ENCODE measurements at places on chromosomes 2 and 18.
A peak's percentile ranks its signal among the peaks of the same experiment; 100 is the strongest.

GRCh38 chr2:219638217-219638947, 11.0 kb downstream of the SLC4A3 start:
- DNase-seq, result no peak

DNA sequence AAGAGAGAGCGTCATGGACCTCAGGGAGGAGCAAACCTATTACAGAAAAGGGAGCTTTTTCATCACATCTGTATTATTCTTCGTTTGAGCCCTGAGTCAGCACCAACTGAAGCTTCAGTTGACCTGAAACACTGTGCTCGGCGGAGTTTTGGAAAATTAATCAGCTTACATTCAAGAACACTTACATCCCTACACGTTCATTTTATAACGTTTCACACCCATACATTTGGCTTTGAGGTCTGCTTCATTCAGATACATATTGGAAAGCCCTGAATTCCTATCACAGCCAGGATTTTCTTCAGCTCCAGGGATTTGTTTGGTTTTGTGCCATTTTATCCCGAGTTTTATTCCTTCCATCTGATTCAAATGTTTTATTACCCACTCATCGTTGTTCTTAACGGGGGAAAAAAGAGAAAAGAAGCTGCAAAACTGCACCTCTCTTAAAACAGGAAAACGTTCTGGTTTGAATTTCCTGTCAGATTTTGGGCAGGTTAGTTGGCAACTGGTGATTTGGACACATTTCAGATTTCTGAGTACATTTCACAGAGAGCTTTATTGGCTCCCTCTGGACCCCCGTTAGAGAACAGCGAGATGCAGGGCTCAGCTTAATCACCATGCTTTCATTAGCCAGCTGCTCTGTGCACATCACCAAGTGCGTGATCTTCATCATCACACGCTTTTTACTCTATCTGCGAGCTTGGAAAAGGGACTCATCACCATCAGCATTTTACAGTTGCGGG, 88.8 kb downstream of the CDC42EP3 start:
- no peak for DNase-seq

DNA sequence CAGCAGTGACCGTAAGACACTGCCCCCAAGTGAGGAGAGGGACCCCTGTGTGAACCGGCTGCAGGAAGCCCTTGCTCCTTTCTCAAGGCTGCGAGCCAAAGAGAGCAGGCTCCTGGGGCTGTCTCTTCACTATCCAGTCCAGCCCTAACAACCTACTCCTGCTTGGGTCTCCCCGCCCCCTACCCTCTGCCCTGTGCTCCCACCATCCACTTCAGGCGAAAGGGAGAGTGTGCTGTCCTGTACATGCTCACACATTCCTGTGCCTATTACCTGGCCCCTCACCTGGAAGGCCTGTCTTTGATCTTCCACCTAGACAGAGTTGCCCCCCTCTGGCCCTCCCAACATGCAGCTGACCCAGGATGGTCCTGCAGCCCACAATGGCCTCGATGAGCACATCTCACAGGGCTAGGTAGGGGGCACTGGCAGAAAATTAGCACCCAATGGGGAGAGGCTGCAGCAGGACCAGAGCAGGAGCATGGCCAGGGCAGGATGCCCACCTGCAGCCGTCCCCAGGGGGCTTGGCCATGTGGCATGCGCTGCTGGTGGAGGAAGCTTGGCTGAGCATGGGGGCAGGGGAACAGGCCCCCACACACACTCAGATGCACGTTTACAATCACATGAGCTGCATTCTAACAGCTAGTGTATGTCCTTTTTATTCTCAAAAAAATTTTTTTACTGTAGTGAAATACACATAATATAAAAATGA, 93.5 kb downstream of the POLR1A start:
- DNase-seq, result no peak

DNA sequence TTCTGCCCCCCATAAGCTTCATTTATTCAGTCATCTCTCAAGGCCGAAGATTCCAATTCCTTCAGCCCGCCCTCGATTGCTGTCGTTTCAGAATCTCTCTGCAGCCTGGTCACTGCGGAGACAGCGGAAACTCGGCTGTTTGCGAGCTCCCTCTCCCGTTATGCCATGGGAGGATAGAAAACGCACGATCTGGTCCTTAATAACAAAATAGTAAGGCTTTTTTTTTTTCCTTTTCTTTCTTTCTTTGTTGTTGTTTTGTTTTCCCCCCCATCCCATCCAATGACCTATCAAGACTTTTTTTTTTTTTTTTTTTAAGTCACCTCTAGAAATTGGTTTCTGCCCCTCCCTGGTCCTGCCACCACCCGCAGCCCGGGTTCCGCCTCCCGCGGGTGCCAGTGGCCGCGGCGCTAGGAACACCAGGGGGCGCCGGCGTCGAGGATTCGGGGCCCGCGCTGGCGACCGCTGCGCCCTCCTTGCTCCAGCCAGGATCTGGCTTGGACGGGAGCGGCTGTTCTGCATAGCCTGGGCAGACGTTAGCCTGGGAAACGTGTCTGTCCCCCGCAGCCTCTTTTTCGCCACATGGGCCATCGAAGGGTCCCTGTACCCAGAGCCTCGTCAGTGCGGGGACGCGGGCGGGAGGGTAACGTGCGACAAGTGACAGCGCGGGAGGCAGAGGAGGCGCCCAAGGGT, 10.1 kb downstream of the CPLX4 start:
- DNase-seq, result peak; percentile 36

- DNase-seq, result no peak
Observed at GRCh38 chr2:226796840-226797288, 2.8 kb downstream of the IRS1 start.

GRCh38 chr18:34042423-34043146, 182.1 kb downstream of the NOL4 start:
- DNase-seq, result no peak

GRCh38 chr2:168416555-168416954, 39.5 kb upstream of the CERS6 start:
- DNase-seq, result no peak

DNA sequence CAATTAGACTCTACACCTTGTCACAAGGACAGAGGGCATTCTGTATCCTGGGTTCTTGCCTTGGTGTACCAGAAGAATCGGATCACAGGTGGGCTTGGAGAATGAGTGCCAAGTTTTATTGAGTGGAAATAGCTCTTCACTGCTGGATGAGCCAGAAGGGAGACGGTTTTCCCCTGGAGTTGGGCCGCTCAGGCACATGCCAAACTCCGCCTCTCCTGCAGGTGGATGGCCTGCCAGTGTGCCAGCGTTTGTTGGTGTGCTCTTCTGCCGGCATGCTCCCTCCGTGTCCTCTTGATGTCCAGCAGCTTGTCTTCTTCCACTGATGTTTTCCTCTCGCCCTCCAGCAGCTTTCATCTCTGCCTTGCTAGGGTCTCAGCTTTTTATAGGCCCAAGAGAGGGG, 115.5 kb upstream of the RAB27B start:
- no peak for DNase-seq

GRCh38 chr2:131577812-131578211, 50.1 kb downstream of the CCDC74A start:
- no peak for DNase-seq

DNA sequence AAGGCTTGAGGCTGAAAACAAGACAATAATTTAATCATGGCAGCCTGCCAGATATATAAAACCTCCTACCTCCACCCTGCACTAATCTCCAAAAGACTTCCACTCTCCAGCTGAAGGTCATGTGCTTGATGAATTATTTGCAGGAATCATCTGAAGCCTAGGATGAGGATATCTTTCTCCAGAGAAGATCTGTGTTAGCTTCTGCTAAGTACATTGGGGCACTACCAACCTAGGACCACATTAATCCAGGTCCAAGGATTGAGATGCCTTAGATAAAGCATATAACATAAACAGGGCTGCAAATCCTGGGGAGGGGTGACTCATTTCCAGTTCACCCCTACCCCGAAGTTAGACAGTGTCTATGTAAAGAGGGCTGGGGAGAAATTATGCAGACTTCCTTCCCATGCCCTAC, 80.5 kb upstream of the FRZB start:
- no peak for DNase-seq

DNA sequence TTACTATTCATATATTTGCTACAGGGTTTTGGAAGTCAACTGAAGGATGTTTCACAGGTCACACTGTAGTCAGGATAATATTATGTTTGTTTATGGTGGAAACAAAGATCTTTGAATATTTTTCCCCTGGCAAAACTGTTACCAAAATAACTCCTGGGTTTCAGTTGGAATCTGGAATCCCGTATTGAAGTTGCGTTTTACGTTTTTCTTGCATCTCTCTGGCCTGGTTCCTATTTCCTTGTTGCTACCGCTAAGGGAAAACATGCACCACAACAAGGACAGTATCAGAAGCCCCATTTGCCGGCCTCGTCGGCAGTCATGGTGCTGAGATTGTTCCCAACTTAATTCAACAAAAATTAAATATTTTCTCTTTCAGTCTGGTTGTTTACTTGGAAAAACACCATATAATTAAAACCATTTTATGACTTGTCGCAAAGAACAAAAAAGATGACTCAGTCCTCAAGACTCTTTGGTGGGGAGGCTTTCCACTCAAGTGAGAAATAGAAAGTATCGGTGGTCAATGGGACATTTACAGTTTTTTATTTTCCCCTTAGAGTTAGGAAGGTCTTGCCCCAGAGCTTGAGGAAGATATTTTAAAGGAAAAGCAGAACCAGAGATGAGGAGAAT, 42.3 kb downstream of the EN1 start:
- no peak for DNase-seq

DNA sequence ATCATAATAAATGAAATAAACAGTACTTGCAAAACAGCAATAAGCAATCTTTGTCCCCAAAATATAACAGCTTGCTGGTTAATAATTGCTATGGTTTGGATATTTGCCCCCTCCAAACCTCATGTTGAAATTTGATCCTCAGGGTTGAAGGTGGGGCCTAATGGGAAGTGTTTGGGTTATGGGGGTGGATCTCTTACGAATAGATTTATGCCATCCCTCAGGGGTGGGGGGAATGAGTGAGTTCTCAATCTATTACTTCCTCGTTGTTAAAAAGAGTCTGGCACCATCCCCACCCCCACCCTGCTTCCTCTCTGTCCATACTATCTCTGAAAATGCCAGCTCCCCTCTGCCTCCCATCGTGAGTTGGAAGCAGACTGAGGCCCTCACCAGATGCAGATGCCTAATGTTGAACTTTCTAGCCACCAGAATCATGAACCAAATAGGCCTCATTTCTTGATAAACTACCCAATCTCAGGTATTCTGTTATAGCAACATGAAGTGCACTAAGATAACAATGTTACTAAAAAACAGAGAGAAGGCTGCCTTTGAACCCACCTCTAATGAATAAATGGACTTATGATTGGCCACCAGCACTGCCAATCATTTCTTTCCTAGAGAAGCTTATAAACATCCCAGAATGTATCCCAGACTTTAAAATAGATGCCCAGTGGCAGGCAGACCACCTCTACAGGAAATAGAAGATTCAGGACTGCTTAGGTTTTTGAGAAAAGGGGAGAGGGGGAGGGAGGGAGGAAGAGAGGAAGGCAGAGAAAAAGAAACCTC, 90.1 kb downstream of the ALPK2 start:
- peak; percentile 47 for DNase-seq

- no peak for DNase-seq
Observed at GRCh38 chr2:12715258-12716031, 1.3 kb upstream of the TRIB2 start.

DNA sequence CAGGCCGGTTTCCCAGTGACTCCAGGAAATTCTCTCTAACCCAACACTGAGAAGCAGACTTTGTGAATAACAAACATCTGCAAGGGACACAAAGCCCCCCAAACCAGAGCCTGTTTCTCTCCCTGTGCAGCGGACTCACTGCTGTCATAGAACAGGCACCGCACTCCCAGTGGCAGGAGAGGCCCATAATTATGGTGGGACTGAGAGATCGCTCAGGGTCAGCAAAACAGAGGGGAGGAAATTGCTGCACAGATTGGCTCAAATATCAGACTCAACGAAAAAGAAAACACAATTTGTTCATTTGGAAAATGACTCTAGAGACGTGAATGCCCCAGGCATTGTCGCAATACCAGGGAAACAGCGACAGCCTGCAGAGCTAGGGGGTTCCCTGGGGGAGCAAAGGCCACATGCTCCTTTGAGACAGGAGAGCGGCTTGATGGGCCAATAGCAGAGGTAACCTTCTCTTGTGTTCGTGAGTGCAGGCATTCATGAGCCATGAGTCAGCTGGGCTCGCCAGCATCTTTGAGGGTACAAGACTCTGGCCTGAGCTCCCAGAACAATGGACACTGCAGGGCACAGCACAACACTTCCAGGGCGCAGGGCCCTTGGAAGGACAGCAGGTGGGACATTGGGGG, 143.3 kb upstream of the KLHL29 start:
- no peak for DNase-seq

DNA sequence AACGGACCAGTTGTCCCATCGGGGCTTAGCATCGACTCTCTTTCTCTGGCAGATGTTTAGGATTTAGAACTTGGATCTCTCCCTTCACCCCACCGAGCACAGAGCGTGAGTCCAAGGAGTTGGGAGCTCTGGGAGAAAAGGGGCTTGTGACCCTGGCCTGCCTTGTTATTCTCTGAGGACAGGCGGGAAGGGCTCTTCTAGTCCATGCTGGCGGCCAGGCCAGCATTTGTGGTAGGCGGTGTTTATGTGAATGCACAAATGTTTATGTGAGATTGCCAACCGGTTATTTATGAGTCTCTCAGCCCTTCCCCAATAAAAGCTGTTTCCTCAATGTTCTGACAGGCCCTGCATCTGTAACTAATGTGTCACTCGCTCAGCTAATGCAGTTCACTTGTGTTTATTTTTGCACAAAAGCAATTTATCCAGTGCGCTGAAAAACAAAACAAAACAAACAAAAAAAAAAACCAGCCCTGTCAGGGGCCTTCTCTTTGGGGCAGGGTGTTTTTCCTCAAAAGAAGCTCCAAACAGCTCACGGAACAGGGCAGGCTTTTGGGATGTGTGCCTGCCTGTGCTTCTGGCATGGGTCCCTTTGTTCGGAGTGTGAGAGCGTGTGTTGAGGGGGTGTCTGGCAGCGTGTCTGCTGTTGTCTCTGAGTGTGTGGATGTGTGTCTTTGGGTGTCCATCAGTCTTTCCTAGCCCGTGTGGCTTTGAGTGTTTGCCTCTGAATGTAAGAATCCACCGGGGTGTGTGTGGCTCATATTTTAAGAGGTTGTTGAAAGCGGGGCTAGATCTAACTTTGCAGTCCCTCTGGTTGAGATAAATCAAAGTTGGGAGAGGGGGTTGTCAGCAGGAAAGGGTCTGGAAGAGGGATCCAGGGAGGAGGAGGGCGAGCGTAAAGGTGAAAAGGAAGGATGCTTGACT, 52.8 kb upstream of the HAAO start:
- DNase-seq, result no peak

DNA sequence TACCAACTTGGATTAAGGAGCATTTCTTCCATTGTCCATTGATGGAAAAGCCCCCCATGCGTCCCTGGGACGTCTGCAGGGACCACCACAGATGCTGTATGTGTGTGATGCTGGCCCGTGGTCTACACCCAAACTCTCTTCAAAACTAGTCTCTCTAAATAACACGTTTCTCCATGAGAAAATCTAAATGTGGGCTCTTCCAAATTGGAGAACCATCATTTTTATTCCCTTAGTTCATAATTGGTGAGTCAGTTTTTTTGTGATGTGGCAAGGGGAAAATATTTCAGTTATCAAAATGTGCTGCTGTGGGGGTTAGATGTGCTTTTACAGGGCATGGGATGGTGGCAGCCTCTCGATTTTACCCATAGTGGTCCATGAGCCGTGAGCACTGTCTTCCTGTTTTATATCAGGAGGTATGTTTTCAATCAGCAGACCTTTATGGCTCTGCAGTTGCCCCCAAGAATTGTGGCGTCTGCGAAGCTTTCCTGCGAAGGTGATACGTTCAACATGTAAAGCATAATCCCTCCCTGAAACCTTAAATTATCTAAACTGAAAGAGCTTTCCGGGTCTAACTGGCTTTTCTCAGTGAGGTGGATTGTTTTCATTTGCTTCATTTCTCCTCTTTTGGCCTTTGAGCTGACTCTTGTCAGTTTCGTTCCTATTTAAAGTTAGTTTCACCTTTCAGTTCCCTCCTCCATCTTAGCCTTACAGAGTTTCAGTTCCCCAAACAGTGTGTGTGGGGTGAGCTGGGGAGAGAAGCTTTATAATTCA, 78.4 kb downstream of the SETBP1 start:
- DNase-seq, result peak; percentile 64
